ENCODE measurements at places on chromosomes 5 and 9.

GRCh38 chr9:2291980-2292704, 277.0 kb downstream of the SMARCA2 start:
- peak; percentile 98 for DNase-seq

- no peak for DNase-seq
Observed at GRCh38 chr9:18683312-18683711, 209.4 kb downstream of the ADAMTSL1 start.

- no peak for DNase-seq
Observed at GRCh38 chr9:86792136-86792535, 155.2 kb downstream of the GAS1 start.

GRCh38 chr5:125719681-125720347, 703.4 kb upstream of the GRAMD2B start:
- DNase-seq: no peak

DNA sequence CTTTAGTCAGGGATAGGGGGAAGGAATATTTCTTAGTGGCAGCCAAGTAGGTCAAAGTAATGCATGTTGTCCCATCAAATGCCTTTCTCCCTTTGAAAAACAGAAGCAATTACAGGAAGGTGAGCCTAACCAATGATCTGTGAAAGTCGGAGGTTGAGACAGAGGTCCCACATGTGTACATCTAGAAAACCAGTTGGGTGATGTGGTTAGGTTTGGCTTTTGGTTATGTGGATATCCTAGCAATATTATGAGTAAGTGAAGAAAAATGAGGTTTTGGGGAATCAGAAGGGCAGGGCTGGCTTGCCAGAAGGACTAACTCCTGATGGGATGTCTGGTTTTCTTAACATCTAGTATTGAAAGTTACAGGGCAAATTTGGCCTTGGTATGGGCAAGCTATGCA, 63.4 kb upstream of the PALM2AKAP2 start:
- no peak for DNase-seq

All from NCI-H446 (cell line).